Activated naive CD4-positive, alpha-beta T cell treated with anti-CD3 and anti-CD28 coated beads, Interleukin-2, amount 10 ng/mL, durations not matched to agents 7 days and 5 days (primary cell): ENCODE measurements at places on chromosomes 6 and 20.

GRCh38 chr6:70667256-70667710 is 400 bp upstream of the SMAP1 start:
- DNase-seq: no peak

GRCh38 chr6:37433657-37434271 is 743 bp downstream of the CMTR1 start:
- DNase-seq: peak; percentile 61

DNA sequence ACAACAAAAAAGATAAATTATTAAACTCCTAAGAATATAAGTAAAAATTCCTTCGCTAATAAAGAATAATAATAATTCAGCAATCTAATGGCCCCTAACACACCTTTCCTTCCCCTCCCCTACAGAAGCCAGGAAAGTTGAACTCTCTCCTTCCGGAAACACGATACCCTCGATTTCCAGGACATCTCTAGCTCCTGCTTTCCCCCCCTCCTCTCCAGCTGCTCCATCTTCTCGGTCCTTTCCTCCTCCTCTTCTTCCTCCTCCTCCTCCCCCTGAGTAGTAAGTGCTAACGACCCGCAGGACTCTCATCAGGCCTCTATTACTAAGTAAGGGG is 603 bp downstream of the TASP1 start:
- DNase-seq: no peak

DNA sequence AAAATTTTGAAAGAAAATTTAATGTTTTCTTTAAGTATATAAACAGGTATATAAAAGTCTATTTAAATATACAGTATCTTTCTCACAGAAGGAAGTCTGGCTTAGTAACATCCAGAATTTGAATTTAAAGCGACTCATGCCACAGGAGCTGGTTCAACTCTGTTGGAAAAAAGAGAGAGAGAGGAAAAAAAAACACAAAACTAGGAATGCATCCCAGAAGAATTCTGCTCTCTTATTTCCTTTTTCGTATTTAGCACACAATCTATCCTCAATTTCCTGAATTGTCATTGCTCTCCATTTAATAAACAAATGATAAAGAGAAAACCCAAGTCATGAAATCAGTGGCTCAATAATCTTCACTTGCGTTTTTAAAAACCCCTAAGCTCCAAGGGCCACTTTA is 107.5 kb upstream of the SCAF8 start:
- no peak for DNase-seq

- no peak for DNase-seq
Measured at GRCh38 chr6:84280030-84280429, 52.6 kb upstream of the CEP162 start.

DNA sequence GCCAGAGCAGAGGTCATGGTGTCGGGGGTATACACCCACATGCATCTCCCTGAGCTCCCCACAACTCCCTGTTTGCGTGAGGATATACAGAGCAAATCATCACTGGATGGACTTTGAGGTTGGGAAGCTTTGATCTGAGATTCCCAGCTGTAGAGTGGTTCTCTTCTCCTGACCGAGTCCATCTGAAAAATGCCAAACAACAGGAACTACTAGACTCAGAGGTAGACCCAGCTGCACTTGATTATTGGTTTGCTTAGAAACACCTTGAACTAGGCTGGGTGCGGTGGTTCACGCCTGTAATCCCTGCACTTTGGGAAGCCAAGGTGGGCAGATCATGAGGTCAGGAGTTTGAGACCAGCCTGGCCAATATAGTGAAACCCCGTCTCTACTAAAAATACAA is 125.0 kb downstream of the UNC5CL start:
- no peak for DNase-seq

- DNase-seq: no peak
Measured at GRCh38 chr6:129599467-129599866, 110.5 kb downstream of the ARHGAP18 start.

DNA sequence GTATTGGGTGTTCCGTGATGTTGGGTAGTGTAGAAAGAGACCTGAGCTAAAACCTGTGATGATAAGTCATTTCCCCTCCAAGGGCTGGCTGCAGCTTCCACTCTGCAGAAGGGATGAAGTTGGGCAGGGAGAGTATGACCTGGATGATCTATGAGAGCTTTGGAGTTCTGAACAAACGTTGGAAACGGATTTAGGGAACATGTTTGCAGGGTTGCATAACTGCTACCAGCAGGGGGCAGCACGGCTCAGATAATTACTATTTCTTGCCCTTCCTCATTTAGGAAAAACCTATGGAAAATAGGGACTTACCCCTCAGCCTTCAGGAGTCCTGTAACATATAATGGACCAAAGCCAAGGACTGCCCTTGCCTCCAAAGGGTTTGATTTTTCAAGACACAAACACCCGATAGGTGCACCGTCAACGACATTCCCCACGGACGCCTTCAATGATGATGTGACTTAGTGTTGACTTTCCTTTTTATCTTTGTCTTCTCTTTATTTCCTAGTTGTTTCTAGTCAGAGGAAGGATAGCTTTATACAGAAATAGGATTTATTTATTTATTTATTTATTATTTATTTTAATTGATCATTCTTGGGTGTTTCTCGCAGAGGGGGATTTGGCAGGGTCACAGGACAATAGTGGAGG is 164.9 kb upstream of the SASH1 start:
- peak; percentile 37 for DNase-seq

- DNase-seq: no peak
Measured at GRCh38 chr6:54415517-54415916, 107.3 kb downstream of the TINAG start.

DNA sequence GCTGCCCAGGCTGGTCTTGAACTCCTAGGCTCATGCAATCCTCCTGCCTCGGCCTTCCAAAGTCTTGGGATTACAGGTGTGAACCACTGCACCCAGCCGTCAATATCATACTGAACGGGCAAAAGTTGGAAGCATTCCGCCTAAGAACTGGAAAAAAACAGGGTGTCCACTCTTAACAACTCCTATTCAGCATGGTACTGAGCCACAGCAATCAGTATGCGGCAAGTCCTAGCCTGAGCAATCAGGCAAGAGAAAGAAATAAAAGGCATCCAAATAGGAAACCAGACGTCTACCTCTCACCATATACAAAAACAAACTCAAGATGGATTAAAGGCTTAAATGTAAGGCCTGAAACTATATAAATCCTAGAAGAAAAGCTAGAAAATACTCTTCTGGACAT is 83.1 kb downstream of the FKBP5 start:
- no peak for DNase-seq

DNA sequence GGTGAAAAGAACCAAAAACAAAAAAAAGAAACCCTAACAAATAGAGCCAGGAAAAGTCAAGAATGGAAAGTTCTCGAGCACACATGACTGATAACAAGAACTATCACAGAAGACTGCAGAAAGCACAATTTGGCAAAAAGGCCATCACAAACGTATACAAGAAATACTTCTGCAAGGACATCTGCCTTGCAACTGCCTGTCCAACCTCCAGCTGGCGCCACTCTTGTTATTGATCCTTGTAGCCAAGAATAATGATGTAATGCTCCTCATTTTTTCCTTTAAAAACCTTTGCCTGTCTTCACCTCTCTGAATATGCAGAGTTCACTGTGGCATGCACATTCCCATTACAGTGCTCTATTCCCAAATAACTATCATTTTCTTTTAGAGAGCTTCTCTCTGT is 87.9 kb upstream of the BMP5 start:
- no peak for DNase-seq

GRCh38 chr6:116144605-116145004 is 18.7 kb upstream of the COL10A1 start:
- no peak for DNase-seq

- no peak for DNase-seq
Measured at GRCh38 chr6:143457563-143458359, 7.2 kb downstream of the PEX3 start.

- DNase-seq: peak; percentile 47
Measured at GRCh38 chr20:17878912-17879602, 89.5 kb downstream of the SNX5 start.

DNA sequence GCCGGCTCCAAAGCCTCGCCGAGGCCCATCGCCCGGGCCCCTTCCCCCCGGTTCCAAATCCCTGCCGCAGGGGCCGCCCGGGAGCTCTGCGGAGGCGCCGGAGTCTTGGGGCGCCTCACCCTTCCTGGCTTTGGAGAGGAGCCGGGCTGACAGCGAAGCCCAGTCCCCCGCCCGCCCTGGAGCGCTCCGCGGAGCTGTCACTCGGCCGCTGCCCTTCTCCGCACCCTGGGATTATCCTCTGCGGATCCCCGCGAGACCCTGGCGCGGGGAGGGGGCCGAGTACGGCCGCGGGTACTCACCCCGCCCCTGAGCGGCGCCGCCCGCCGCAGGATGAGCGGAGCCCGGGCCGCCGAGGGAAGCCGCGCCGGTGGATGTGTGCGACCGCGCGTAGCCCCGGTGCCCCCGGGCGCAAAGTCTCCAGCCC is 343 bp downstream of the SNAP91 start:
- DNase-seq: no peak

DNA sequence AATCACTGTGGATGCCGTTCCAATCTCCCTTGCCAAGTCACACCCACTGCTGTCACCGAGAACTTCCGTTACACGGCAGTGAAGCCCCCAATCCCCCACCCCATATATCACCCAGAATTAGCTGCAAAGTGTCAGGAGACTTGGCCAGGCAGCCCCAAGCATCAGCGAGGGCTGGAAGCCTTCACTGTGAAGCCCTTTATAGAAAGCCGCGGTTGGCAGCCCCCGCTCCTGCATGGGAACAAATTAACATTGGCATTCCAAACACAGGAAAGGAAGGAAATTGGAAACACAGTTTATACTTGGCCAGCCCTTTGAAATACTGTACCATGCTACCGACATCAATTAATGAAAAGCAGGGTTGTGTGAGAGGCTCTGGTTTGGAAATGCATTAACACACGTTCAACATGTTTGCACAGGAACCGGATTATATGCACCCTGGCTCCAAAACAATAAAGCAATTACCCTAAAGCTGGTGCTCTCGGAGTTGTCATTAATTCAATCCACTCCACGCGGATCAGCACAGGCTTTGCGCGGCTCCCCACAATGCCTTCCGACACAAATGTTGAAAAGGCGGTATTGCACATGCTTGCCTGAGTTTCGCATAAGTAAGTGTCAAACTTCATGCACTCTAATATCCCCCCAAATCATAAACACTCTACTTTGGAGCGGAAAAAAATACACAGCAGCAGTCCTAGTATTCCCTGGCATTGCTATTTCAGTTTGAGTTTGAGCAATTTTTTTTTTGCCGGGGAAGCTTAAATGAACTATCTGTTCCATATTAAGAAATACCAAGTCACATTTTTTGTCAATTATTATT is 7.1 kb downstream of the BMP7 start:
- DNase-seq: no peak

DNA sequence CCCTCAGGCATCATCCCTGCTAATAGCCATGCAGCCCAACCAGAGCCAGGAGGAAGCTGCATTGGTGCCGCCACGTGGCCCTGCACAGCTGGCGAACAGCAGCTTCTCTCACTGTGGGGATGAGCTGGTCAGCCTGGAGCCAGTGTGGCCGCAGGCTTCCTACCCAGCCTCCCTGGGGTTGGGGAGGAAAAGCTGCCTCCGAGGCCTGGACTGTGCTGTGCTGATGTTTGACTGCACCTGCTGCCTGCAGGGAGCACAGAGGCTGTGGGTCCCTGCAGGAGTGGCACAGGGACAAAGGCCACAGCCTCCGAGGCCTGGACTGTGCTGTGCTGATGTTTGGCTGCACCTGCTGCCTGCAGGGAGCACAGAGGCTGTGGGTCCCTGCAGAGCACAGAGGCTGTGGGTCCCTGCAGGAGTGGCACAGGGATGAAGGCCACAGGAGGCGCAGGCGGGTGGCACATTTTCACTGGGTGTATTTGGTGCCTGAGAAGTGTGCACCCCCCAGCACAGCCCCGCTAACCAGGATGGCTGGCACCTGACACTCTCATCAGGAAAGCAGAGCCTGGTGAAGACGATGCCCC is 83.9 kb downstream of the DLL1 start:
- DNase-seq: peak; percentile 14

DNA sequence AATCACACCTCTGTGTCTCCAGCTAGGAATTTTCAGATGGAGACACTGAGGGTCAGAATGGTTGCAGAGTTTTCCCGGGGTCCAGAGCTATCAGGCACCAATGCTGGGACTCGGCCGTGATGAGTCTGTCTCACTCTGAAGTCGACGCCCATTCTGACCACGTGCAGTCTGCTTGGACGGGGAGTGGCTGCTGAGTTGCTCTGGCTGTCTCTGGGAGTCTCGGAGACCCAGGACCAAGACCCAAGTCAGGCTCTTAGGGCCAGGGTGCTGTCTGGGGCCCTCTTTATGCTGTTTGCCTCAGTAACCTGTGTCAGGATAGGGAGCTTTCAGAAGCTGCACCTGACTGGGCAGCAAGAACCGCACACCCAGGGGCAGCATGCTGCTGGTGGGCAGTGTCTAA is 4.6 kb downstream of the IP6K3 start:
- DNase-seq: no peak

- DNase-seq: no peak
Measured at GRCh38 chr6:10184371-10185227, 230.3 kb downstream of the TFAP2A start.

- DNase-seq: no peak
Measured at GRCh38 chr6:113584767-113585166, 272.4 kb upstream of the MARCKS start.

- no peak for DNase-seq
Measured at GRCh38 chr20:2104236-2104635, 2.6 kb downstream of the STK35 start.

GRCh38 chr6:97203343-97203742 is 79.7 kb downstream of the MMS22L start:
- no peak for DNase-seq

DNA sequence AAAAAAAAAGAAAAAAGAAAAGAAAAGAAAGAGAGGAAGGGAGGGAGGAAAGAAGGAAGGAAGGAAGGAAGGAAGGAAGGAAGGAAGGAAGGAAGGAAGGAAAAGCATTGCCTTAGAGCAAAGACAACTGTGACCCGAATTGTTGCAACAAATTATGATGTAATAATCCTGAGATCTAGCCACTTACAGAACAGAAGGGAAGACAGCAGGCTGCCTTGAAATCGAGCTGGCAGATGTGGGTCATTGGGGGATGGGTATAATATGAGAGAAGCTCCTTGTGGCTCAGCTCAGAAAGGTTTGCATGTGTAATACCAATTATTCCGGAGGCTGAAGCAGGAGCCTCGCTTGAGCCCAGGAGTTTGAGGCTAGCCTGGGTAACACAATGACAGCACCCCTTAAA is 208.1 kb upstream of the PROKR2 start:
- no peak for DNase-seq

GRCh38 chr20:62269378-62269777 is 31.1 kb downstream of the OSBPL2 start:
- no peak for DNase-seq

- no peak for DNase-seq
Measured at GRCh38 chr6:12869816-12870432, 153.4 kb downstream of the PHACTR1 start.

DNA sequence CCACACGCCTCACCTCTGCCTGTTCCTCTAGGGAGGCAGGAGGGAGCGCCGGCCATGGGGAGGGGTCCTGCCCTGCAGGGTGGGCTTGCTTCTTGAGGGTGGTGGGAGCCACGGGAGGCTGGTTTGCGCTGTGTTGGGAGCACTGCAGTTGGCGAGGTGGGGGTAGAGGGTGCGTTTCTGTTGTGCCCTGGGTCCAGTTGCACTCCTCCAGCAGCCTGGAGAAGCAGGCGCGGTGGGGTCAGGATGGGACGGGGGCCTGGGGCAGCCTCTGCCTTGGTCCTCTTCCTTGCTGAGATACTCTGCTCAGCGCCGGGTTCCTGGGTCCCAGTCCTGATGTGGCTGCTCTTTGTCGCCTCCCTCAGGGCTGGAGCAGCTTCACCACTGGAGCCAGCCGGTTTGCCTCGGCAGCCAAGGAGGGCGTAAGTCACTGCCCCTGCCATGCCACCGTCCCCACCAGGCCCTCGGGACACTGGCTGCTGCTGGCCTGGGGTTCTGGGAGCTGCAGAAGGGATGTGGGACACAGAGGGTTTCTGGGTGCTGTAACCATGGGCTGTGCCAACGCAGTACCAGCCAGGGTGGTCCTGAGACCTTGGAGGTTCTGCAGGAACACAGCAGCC is 8.4 kb downstream of the ARFGAP1 start:
- no peak for DNase-seq
